Activated CD4-positive, alpha-beta T cell treated with anti-CD3 and anti-CD28 coated beads for 48 hours (primary cell): ENCODE measurements at places on chromosomes 7 and 10.

GRCh38 chr10:48710647-48711275 lies 26.1 kb downstream of the WDFY4 start:
- DNase-seq: no peak

- peak; percentile 14 for DNase-seq
These were observed at the start of gene SEMA3A for GRCh38 chr7:84194484-84195271. Gene SEMA3A, minus strand, starts transcription at chr7:84194789. Its CDS starts 203 bp downstream, at chr7:84194586.

- no peak for DNase-seq
These were observed 138.5 kb upstream of the AGR3 start for GRCh38 chr7:17020250-17020649.

GRCh38 chr7:2681929-2682799 lies 5.8 kb upstream of the AMZ1 start:
- no peak for DNase-seq

DNA sequence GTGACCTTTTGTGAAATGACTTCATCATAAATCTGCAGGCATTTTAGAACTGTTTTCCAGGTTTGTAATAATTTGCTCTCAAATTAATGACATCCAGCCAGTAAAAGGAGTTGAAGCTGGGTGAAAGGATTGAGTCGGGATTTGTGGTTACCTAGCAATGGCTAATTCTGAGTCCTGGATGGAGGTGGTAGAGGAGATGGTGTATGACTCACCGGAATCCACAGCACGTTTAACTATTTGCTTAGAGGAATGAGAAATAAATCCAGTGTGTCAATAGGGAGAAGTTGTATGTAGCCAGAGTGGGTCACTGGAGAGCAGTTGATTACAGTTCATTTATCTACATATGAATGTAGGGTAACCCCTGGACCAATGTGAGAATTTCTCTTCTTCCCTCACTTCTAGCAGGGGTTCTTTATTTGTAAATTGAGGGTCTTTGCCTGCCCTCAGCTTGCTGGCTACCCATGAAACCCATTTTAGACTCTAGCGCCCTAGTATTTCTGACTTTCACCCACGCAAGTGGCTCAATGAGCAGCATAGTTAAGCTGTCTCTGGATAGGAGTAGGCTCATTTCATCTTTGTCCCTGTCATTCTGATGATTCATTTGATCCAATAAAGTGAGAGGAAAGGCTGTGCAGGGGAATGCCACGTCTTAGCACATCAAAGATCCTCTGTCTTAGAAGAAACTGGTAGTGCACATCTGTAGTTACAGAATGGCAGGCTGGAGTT lies 547.8 kb downstream of the SORCS3 start:
- no peak for DNase-seq

GRCh38 chr7:95549818-95550529 lies 46.3 kb downstream of the PDK4 start:
- no peak for DNase-seq

- DNase-seq: no peak
These were observed 144.7 kb downstream of the PLCE1 start for GRCh38 chr10:94138391-94138790.

DNA sequence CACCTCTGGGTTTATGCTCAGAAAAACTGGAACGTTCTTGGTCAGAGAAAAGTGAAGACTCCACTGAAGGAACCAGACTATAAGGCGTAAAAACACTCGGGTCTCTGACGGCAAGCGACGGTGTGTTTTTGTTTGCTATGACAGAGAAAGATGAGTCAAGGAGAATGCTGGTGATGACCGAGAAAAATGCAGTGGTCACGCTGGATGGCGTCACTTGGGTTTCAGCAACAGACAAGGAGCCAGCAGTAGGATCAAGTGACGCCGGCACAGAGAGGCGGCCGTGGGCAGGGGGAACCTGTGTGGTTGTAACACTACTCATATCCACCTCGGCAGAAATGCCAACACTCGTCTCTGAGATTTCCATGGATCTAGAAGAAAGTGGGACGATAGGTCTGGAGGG lies 63.4 kb downstream of the KIAA1549 start:
- DNase-seq: no peak

- DNase-seq: no peak
These were observed 180.3 kb upstream of the MKI67 start for GRCh38 chr10:128306535-128306934.

DNA sequence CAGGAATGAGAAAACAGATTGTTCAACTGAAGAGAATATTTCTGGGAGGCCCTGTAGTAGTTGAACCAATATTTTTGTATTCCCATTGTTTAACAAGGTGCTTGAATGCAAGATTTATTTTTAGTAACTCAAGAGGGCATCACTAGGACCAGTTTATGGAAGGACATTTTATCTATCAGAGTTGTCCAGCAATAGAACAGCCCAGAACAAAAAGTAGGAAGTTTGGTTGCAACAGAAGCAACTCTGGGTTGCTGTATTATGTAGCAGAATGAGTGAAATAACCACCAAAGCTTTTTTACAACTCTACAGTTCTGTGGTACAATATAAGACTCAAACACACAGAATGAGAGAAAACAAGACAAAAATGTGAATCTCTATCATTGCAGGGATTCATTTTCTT lies 34.7 kb downstream of the CPED1 start:
- DNase-seq: no peak

- DNase-seq: no peak
These were observed 29.7 kb upstream of the TAS2R16 start for GRCh38 chr7:123024989-123025758.

GRCh38 chr10:4822208-4822607 lies 3.8 kb upstream of the AKR1E2 start:
- DNase-seq: no peak

- peak; percentile 76 for DNase-seq
These were observed 96.6 kb downstream of the FAM53B start for GRCh38 chr10:124647421-124648130.

GRCh38 chr7:81573128-81573527 lies 196.7 kb downstream of the HGF start:
- DNase-seq: no peak

DNA sequence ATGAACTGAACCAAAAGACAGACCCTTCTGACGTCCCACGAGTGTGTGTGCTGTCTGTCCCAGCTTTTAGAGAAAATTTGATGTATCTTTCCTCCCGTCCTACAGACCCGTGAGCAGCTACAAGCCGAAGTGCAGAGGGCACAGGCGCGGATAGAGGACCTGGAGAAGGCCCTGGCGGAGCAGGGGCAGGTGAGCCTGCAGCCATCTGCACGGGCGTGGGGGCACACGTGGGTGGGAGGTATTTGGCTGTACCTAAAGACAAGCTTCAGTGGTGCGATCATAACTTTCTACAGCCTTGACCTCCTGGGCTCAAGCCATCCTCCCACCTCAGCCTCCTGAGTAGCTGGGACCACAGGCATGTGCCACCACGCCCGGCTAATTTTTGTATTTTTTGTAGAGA lies 41.7 kb upstream of the DPYSL4 start:
- no peak for DNase-seq

DNA sequence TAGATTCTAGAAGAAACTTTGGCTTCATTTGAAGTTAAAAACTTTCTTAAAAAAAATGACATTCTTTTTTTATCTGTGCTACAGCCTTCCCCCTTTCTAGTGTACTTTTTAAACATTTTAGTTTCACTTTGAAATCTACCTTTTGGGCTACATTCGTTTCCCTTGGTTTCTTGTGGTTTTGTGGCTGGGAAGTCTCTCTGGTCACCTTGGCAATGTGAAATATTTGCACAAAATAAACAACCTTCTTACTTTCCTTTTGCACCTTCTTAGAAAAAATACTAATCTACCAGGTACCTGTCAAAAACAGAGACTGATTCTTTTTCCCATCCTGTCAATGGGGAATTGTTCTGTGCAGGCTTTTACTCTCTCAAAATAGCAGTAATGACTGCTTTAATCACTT lies 350.2 kb downstream of the GATA3 start:
- peak; percentile 26 for DNase-seq

DNA sequence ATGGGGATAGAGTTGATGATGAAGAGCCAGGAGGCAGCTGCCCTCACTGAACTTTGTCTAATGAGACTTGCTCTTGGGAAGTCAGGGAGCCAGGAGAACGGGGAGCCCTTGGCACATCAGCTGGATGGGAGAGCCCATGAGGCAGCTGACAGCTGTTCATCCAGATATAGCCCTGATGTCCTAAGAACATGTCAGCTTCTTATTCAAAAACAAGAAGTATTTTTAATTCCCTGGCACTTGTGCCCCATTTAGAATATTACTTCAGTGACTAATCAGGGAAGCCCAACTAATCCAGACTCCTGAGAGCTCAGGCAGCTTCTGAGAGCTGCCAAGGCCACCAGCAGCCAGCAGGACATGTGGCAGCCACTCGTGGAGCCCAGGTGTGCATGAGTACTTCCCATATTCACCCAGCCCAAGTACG lies 363.4 kb downstream of the GRID1 start:
- DNase-seq: no peak

GRCh38 chr7:41007811-41008210 lies 695.1 kb downstream of the INHBA start:
- DNase-seq: no peak

DNA sequence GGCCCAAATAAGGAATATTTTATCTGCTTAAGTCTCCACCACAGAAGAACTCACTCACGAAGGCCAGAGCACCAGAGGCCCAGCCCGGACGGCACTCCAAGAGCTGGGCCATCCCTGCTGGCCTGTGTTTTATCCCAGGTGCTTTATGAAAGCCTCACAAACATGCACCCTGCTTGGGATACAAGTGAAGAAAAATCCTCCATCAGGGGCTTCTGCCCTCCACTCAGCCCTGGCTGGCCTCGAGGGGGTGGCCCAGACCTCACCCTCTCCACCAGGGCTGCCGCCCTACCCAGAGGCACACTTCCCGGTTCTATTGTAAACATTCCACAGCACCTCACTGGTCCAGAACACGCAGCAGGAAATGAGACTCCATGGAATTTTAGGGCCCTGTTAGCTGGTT lies 19.8 kb upstream of the DNAAF5 start:
- DNase-seq: no peak

- no peak for DNase-seq
These were observed 25.8 kb downstream of the MACC1 start for GRCh38 chr7:20191391-20191869.

- no peak for DNase-seq
These were observed 72.1 kb downstream of the DNMBP start for GRCh38 chr10:99937630-99938029.

- no peak for DNase-seq
These were observed 135.2 kb downstream of the INHBA start for GRCh38 chr7:41567731-41568114.

DNA sequence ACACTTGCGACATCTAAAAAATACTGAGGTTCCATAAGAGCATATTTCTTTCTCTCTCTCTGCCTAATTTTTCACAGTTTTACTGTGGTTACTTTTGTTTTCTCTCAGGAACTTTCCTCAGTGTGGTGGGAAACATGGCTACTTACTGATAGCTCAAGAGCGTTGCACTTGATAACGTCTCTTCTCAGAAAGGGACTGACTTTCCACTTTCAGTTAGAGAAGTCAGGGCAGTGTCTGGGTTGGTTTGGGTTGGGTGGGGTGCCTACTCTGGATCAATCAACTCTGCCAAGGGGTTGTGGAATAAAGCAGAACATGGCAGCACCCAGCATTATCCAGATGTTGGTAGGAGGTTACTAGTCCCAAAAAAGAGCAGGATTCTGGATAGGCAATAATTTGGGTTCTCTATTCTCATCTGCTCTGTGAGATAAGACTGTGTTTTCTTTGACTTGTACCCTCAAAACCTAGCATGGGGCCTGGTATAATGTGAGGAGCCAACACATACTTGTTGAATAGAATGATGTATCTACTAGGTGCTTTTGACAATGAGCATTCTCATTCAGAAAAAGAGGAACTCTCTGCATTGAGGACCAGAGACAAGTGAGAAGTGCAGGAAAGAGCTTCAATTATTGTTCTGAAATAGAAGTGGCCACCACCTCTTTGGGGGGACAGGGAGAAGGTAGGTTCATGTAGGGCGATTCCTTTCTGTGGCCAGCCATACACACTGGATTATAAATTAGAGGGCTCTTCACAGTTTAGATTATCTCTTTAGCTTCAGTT lies 315.7 kb downstream of the REEP3 start:
- DNase-seq: no peak

DNA sequence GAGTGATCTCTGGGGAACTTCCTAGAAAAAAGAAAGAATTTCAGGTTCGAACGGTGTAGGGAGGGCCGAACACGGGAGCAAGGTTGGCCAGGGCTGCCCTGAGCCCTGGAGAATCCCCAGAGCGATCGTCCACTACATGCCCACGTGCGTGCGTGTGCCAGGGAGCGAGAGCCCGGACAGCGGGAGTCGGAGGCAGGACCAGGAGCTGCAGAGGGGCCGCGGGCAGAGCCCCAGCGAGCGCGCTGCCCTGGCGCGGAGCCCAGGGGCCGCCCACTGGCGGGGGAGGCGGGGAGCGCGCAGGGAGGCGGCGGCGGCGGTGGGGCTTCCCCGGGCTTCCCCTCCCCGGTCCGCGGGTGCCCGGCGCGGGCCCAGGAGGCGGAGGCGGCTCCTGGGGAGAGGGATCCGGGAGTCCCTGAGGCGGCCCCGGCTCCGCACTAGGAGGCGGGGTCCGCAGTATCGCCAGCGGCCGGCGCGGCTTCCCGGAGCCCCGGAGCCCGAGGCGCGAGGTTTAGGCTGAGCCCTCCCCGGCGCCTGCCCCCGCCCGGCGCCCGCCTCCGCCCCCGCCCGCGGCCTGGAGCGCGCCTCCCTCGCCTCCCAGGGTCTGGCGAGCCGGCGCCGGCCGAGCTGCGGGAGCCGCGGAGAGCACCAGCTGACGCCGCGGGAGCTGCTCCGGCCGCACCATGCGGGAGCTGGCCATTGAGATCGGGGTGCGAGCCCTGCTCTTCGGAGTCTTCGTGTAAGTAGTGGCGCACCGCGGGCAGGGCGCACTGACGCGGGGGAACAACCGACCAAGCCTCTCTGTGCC lies at the start of gene PLPP4:
Gene PLPP4 (plus strand): TSS at position 602 of the 805 bp plus-strand sequence. CDS start 79 bp downstream, at position 681.
- DNase-seq: no peak

- DNase-seq: no peak
These were observed at the start of gene SMARCD3 for GRCh38 chr7:151248346-151249033. Gene SMARCD3, minus strand, starts transcription at chr7:151248694. Its CDS starts 132 bp downstream, at chr7:151248562.

- no peak for DNase-seq
These were observed 76.6 kb downstream of the CNNM2 start for GRCh38 chr10:102994531-102995295.

GRCh38 chr7:100167912-100168323 lies 499 bp downstream of the GAL3ST4 start:
- DNase-seq: no peak

GRCh38 chr7:7276161-7276560 lies 93.8 kb downstream of the C1GALT1 start:
- no peak for DNase-seq

- DNase-seq: no peak
These were observed 56.8 kb downstream of the ZRANB1 start for GRCh38 chr10:124998624-124999291.
